ENCODE measurements at places on chromosomes 4 and X.

DNA sequence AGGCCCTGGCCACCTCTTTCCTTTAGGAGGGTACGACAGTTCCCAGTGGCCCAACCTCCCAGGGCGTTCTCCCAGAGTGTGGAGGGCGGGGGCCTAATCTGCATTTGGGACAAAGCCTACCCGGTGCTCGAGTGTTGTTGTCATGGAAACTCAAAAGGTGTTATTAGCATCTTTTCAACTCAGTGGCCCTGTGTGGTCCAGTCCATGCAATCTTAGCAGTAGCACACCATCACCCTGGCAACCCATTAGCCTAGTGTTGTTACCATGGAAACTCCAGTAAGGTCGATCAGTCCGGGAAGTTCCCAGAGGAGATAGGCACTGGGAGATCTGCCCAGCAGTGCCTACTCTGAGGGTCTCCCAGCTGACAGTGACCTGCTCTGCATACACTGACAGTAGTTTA lies 20.2 kb downstream of the APLN start:
- no peak for DNase-seq

GRCh38 chr4:181588733-181589302 lies 654.4 kb upstream of the TENM3 start:
- DNase-seq = no peak

DNA sequence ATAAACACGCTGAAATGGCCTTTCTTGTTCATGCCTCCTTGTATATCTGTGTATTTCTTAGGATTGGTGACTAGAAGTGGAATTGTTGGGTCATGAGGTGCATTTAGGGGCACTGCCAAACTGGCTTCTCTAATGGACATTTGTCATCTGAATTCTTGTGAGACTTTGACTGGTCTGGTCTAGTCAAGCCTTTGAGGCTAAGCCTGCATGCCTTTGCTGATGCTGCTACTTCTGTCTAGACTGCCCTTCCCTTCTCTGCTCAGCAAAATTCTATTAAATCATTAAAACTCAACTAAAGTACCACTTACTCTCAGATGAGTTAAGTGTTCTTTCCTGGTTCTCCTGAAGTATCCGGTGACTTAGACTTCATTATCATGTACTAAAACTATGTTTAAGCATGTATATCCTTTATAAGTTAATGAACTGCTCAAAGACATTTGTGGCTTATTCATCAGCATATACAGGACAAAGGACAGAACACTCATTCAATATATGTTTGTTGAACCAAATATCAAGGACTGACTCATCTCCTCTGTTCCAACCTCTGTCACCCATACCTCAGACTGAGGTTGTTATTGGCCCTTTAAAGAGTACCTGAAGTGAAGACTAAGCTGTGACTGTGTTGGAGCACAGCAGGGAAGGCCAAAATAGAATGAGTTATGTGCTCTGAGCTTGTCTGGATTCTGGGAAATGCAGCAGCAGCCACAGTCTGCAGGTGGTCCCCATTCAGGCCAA lies 9.0 kb downstream of the TCEAL1 start:
- DNase-seq = no peak

GRCh38 chr4:28287831-28288233 lies 1427.2 kb downstream of the STIM2 start:
- peak; percentile 96 for DNase-seq

DNA sequence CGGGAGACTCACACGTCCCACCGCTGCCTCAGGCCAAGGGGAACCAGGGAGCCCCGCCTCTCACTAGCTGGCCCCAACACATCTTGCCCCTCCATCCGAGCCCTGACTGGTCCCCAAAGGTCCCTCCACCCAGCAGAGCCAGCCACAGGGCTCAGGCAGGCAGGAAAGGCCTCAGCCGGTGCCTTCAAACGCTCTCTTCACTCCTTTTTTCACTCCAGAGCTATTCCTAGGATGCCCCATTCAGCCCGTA lies 1.5 kb upstream of the ARHGAP4 start:
- no peak for DNase-seq

Data from stromal cell of bone marrow (primary cell).